NCI-H1436 treated with DMSO at 0.1 percent for 48 hours (cell line): ENCODE measurements at places on chromosomes 7 and 10.

DNA sequence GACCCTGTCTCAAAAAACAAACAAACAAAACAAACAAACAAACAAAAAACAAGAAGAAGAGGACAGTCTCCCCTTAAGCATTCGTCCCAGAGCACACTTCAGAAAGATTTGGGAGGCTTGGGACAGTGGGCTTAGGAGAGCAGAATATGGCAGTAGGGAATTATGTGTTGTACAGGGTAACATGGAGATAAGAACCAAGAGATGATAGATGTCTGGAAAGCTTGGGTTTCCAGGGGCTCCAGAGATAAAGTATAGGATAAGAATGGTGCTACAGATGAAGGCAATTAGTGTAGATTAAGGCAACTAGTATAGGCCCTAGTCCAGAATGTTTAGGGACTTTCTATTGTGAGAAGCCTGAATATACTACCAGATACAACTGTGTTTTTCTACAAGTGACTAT, 934.9 kb upstream of the AUTS2 start:
- DNase-seq: no peak

DNA sequence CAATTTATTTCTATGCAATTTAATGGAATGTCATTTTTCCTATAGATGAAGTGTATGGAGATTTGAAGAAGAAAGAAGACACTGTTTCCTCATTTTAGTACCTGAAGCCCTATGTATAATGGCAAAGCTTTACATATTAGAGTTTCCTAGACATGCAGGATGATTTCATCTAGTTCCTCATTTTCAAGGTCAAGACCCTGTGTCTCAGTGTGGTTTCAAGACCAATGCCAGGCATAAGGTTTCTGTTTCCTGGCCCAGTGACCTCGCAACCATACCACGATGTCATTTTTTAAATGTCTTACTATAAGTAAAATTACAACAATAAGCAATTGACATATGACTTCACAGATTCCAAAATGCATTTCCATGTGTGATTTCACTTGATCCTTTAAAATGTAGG, 336.5 kb upstream of the PRKCQ start:
- DNase-seq: no peak

DNA sequence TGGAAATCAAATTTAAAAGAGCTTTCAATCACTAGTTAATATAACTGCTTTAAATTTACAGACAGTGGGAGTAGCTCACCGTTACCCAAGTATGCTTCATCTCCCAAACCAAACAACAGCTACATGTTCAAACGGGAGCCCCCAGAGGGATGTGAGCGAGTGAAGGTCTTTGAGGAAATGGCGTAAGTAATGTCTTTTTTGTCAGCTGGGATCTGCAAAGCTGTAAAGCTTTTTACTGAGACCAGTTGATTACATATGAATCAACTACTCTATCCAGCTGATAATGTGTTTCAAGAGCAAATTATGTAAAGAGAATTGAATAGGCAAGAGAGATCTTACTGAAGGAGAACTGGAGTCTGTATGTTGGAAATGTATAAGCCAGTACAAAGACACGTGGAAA, 116.2 kb downstream of the GLCCI1 start:
- peak; percentile 92 for DNase-seq

GRCh38 chr7:129925416-129926002, 27.3 kb downstream of the UBE2H start:
- DNase-seq: no peak

GRCh38 chr10:116760919-116761318, 18.6 kb upstream of the HSPA12A start:
- DNase-seq: no peak

DNA sequence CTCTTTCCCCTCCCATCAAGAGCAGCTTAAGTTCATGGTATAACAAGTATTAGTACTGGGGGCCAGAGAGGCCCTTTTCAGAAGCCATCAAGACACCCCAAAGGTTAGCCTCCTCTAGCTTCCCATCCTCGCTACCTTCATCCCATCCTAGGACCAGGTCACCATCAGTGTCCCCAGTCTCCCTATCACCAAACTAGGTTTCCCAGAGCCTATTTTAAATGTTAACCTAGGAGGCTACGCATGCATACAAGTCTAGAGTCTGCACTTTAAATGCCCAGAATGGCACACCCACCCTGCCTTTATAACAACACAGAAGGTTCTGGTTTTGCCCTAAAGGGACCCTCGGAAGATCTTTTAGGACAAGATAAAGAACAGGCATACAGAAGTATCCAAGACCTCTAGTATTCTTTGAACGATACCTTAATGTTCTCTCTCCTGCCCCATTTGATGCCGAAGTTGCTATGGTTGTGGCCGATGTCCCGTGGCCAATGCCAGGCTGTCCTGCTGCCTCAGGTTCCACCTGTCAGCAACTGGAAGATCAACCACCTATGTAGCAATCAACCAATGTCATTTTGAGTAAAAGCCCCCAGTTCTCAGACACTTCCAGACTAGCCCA, 2.2 kb downstream of the GPRIN2 start:
- DNase-seq: no peak

DNA sequence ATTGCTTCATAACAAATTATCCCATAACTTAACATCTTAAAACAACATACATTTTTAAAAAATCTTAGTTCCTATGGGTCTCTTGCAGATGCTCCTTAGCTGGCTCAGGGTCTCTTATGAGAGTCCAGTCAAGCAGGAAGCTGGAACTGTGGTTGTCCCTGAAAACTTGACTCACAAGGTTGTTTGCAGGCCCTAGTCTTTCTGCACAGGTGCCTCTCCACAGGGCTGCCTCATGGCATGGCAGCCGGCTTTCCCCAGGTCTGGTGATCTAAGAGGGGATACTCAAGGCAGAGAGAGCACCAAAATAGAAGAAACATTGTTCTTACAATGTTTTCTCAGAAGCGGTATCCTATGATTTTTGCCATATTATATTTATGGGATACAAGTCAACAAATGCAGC, 127.1 kb downstream of the CDK14 start:
- DNase-seq: no peak

DNA sequence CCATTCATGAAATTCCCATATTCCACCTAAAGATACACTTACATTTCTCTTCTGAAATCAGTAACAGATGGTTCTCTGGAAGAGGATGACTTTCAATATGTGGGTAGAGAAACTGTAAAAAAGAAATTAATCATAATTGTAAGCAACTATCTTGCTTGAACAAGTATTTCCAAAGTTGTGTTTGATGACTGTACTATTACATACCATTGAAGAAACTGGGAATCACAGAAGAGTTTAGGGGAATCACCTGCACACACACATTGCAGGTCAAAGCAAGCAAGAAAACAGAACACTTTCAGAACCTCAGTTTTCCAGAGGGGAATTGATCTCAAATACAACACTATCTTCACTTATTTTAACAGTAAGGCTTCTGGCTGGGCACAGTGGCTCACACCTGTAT, 33.6 kb downstream of the GSAP start:
- DNase-seq: no peak

DNA sequence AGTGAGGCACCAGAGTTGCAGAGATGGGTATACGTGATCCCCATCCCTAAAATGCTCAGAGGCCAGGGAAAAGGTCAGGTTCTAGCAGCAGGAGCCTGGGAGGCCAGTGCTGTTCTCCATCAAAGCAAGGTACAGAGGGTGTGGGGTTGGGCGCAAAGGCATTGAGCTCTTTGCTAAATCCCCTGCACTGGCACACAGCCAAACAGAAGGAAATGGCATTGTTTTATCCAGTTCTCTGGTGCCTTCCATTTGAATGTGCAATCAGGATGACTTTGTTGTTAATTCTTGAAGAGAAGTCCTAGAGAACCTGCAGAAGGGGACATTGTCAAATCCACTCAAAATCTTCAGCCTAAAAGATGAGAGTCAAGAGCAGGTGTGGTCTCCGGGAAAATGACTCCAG, 111.3 kb upstream of the CHST15 start:
- DNase-seq: no peak

DNA sequence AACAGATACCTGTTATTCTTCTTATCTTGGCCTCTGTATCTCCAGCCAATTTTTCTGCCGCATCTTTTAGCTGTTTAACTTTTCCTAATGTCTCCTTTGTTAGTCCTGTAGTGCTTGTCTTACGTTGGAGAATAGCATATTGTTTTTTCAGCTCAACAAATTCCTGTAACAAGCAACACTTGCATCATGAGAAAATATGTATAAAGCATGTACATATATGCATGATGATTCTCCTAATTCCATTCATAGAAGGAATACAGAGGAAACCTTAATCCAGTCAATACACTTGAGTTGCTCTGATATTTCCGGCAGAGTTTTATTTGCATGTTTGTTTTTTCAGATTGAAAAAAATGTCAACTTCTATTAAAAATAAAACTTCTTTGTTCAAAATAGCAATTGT, 26.1 kb upstream of the LAMB1 start:
- DNase-seq: no peak

DNA sequence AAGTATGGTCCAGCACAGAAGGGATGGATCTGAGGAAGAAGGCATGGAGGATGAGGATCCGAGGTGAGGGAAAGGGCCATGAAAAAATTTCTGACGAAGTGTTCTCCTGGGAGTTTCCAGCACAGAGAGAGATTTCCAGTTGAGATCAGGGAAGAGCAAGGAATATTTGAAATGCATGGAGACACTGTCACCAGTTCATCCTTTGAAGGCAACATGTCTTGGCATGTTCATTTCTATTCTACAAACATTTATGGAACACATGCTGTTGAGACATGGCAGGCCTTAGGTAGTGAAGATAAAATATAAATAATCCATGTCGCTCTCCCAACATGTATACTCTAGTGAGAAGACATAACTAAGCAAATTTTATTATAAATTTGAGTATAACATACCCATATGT, 234.0 kb upstream of the TCF7L2 start:
- no peak for DNase-seq

GRCh38 chr10:124008681-124009080, 84.7 kb downstream of the CHST15 start:
- no peak for DNase-seq

- no peak for DNase-seq
Measured at GRCh38 chr7:147298611-147299043, 1182.0 kb downstream of the CNTNAP2 start.

DNA sequence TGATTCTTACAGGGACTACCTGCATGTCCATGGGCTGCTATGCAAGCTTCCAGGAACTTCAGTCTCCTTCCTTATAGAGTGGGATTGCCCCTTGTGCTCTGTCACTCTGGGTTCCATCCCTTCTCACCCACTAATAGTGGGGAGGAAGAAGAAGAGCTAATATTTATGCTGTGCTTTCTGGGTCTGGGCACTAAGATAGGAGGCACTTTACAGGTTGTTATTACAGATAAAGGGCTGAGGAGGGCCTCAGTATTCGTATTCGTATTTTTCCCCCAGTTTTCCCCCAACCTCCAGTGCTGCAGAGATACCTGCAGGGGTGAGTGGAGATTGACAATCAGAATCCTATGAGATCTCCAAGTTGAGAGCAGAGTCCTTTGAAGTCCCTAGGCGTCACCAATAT, 14.2 kb downstream of the HK1 start:
- DNase-seq: no peak

DNA sequence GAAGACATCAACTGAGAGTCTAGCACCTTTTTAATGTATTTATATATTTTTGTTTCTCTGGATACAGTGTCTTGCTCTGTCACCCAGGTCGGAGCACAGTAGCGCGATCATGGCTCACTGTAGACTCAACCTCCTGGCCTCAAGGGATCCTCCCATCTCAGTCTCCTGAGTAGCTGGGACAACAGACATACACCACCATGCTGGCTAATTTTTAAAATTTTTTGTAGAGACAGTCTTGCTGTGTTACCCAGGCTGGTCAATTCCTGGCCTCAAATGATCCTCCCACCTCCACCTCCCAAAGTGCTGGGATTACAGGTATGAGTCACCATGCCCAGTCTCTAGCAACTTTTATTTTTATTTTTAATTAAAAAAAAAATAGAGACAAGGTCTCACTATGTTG, 51.4 kb upstream of the ANLN start:
- DNase-seq: no peak

DNA sequence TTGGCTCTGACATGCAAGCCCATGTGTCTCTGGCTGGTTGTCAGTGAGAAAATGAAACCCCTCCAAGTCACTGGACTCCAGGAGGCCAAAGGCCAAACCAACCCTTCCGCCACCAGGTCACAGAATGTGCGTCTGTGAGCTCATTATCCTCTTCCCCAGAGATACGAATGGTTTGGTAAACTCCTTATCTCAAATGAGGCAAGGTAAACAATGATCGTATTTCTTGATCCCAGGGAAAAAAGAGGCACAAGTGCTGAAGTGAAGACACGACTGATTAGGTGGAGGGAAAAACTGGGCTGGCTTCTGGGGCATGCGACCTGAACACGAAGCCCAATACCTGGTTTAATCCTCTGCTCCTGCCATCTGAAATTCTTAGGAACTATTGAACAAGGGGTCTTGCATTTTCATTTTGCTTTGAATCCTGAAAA, 70.6 kb upstream of the ARID5B start:
- DNase-seq: no peak

DNA sequence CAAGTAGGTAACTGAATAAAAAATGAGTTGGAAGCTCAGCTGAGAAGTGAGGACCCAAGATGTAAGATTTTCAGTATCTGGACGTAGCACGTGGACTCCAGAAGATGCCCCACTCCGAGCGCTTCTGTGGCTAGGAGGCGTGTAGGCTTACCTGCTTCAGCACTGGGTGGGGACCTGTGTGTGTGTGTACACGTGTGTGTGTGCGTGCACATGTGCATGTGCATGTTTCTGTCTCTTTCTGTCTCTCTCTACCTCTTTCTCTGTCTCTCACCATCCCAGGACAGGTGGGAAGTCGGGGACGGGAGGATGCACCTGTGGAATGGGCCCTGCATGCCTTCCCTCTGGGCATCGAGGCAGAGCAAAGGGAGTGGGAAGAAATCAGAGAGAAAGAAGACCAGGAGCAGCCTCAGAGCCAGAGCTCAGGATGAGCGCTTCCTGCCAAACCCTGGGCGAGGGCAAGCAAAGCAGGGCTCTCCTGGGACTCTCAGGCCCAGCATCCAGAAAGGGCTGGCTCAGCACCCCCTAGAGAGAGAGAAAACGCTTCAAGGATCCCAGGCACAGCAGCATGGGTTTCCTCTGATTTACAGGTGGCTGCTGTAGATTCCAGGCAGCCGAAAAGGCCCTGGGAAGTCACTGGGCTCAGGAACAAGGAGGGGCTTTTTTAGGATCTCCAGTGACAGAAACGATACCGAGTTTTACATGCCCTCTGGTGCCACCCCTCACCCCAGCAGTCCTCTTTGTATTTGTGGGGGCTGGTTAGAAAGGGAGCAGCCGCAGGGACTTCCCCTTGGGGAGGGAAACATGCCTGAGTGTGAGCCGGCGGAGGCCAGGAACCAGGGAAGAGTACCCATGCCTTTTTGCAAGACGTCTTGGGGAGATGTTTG, 28.5 kb downstream of the CXCL12 start:
- DNase-seq: no peak
